Foreskin keratinocyte (primary cell): ENCODE measurements at places on chromosomes 2 and 18. TPM values are rescaled to one million over a fixed set of nuclear protein-coding genes. Genes with fewer than 3 reads are reported as not detected.

GRCh38 chr2:192628017-192628416, 433.3 kb upstream of the TMEFF2 start:
- DNase-seq = no peak

GRCh38 chr2:66445925-66446871, 11.3 kb downstream of the MEIS1 start:
- DNase-seq = no peak

- no peak for DNase-seq
These were observed 74.0 kb upstream of the FZD7 start for GRCh38 chr2:201959626-201960025.

GRCh38 chr2:176187200-176187898, 1.1 kb upstream of the HOXD1 start:
- DNase-seq = no peak

GRCh38 chr18:22551536-22552151, 133.9 kb upstream of the CTAGE1 start:
- peak; percentile 99 for DNase-seq

DNA sequence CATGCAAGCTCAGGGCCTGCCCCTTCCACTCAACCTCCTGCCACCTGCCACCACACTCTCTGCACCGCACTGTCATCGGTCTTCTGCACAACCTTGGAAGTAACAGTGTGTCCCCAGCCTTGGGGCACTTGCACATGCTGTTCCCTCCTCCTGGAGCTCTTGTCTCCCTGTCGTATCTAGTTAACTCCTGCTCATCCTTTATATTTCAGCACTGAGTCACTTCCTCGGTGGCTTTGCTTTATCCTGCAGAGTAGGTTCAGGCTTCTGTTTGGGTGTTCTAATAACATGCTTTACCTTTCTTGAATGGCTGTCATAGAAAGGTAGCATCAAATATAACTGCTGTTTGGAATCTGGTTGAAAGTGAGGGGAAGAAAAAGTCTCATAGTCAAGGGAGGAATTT, 25.3 kb downstream of the PAX8 start:
- DNase-seq = peak; percentile 71

DNA sequence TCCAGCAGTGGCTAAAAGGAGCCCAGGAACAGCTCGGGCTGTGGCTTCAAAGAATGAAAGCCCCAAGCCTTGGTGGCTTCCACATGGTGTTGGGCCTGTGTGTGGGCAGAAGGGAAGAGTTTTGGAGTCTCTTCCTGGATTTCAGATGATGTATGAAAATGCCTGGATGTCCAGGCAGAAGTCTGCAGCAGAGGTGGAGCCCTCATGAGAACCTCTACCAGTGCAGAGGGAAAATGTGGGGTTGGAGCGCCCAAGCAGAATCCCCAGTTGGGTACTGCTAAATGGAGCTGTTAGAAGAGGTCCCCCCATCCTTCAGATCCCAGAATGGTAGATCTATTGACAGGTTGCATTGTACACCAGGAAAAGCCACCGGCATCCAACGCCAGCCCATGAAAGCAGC, 412.1 kb downstream of the TDRD15 start:
- no peak for DNase-seq

DNA sequence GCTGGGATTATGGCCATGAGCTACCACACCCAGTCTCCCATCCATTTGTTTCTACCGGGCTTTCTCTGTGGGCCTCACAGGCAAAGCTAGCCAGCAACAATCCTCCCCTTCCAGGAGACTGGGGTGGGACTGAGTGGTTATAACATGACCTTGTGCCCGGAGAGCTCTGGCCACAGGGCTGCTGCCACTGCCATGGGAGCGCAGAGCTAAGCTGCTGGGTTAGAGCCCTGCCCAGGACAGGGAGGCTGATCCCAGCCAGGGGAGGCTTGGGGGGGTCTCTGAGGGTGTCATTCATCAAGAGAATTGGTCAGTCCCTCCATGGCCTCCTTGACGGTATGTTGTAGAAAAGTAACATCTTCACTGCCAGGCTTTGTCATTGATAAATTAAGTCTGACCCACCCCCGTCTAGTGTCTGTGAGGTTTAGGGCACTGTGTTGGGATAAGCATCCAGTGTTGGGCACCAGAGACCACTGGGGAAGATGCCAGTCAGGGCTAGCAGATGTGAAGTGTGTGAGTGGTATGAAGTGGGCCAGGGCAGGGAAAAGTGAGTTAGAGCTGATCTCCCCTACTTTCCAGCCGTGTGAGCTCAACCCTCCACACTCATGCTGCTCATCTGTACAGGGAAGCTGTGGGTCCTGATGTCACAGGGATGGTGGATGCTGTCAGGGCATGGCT, 368.4 kb upstream of the HS6ST1 start:
- no peak for DNase-seq

DNA sequence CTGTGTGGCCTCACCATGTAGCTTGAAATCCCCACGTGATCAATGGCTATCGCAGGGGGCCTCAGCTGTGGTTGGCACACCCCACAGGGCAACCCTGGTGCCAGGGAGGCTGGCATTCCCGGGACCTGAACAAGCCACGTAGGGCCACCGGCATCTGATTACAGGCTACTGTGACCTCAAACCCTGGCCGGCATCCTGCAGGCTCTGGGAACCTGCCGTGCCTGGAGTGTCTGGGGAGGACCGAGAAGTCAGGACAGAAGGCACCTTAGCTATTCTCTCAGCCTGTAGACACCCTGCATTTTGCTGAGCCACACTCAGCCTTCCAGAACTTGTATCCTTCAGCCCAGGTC, 213.0 kb downstream of the GLI2 start:
- no peak for DNase-seq

DNA sequence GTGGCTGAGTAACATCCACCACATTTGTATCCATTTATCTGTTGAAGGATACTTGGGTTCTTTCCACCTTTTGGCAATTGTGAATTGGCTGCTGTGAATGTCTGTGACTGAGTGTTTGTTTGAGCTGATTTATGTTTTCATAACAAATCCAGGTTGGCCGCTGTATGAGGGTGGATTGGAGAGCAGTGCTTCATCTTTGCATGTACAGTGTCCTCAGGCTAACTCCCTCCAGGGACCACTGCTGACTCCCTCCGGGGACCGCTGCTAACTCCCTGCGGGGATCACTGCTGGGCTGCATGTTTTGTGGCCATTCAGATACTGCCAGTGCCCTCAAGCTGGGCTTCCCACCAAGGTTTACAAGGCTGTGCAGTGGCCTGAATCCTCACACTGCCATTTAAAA, 10.2 kb downstream of the BOK start:
- no peak for DNase-seq

Gene GCG
- not detected in 2 replicates for total RNA-seq

Gene SCN2A
- total RNA-seq = 0.35 and 0.78 TPM in 2 replicates

Gene OR6B2
- total RNA-seq = not detected in 2 replicates

Gene ACMSD
- total RNA-seq = not detected in 2 replicates

Gene RABL2A
- total RNA-seq = 5.2 and 6.2 TPM in 2 replicates

Gene ARPC2
- 794 and 818 TPM in 2 replicates for total RNA-seq

Gene VWC2L
- total RNA-seq = not detected in 2 replicates

Gene RESP18
- total RNA-seq = not detected in 2 replicates

Gene DNAJC5G
- not detected in 2 replicates for total RNA-seq

Gene PUS10
- 3.1 and 3.4 TPM in 2 replicates for total RNA-seq
